ENCODE measurements at places on chromosomes 2 and 18.

- no peak for DNase-seq
Observed at GRCh38 chr2:126253669-126254068, 402.3 kb upstream of the GYPC start.

- no peak for DNase-seq
Observed at GRCh38 chr2:191631754-191632153, 46.2 kb upstream of the NABP1 start.

- no peak for DNase-seq
Observed at GRCh38 chr2:20509301-20509769, 62.5 kb downstream of the RHOB start.

- DNase-seq = no peak
Observed at GRCh38 chr2:25655316-25655715, 18.1 kb downstream of the DTNB start.

- no peak for DNase-seq
Observed at GRCh38 chr2:135225781-135226180, 173.7 kb downstream of the RAB3GAP1 start.

- DNase-seq = no peak
Observed at GRCh38 chr2:20400306-20400705, 46.6 kb upstream of the RHOB start.

DNA sequence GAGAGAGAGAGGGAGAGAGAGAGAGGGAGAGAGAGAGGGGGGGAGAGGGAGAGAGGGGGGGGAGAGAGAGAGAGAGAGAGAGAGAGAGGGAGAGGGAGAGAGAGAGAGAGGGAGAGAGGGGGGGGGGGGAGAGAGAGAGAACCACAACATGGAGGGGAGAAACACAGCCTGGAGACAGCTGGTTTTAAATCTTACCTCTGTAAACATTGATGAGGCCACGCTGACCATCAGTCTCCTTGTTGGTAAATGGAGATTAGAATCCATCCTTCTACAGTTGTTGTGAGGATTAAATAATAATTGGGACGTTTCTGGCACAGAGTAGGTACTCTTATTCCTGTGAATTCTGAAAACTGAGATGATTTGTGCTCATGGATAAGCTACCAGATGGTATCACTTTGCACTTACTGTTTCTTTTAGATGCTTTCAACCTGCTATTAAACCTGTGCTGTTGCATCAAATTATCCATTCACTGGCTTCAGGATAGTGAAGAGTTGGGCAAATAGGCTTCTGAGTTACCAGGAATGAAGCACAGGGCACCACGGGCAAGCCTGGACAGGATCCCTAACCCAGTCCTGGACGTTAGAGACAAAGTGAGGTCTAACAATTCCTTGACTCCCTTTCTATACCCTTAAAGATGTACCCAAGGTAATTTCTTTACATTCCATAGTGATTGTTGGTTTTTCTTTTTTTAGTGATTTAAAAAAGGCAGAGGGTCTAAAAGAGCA, 318.1 kb downstream of the ZNF521 start:
- no peak for DNase-seq

GRCh38 chr2:24913911-24914310, 6.1 kb downstream of the ADCY3 start:
- no peak for DNase-seq

DNA sequence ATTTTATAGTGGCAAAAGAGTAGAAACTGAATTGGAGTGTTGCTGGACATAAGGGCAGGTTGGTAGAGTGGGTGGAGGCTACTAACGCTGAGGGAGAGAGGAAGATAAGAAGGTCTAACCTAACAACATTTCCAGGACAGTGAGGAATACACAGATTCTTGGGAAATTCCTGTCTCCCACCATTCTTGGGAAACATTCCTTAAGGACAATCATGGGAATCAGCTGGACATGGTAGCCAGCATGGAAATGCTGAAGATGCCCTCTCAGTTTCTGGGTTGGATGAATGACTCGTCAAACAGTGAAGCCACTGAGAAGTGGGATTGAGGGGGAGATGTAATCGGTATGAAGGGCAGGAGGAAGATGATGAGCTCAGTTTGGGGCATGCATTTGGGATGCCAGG, 265.4 kb downstream of the AFF3 start:
- DNase-seq = no peak

GRCh38 chr18:3693410-3693809, 243.4 kb downstream of the TGIF1 start:
- no peak for DNase-seq

GRCh38 chr2:128809880-128810279, 491.2 kb upstream of the HS6ST1 start:
- no peak for DNase-seq

DNA sequence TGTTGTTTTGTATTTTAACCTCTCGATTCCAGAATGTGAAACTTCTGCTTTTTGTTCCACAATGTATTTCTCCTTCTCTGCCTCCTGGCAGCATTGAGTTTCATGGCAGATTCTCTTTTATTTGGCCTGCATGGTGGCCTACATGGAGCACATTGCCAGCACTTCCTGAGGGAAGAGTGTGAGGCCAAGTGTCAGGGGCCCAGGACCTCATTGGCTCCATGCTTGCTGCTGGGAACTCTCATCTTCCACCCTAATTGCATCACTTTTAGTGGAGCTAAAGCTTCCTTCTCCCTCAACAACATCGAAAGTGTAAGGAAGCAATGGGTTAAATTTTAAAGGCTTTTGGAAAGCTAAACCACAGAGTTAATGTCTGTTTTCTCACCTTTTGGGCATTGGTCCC, 9.5 kb downstream of the TRIB2 start:
- DNase-seq = no peak

DNA sequence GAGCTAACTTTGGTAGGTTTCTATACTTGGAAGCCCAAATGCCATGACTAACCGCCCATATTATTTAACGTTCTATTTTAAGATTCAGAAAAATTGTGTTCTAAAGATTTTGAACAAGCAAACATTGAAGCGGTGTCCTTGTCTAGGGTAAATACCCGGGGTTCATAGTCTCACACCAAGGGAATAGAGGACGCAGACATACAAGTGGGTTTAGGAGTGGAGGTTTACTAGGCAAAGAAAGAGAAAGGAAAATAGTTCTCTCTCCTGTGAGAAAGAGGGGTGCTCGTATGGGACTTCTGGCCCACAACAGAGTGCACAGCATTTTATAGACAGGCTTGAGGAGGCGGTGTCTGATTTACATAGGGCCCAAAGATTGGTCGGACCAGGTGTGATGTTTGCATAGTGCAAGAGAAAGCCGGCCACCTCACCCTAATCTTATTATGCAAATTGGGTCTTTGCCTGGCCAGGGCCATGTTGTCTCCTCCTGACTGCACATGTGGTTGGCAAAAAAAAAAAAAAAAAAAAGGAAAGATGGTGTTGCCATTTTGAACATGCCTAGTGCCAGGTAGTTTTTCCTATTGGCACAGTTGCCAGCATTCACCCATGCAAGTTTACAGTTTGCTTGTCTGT, 1062.6 kb downstream of the LRP1B start:
- DNase-seq = no peak

- DNase-seq = no peak
Observed at GRCh38 chr2:18133310-18133709, 254.8 kb downstream of the KCNS3 start.

GRCh38 chr2:63737081-63737751, 104.5 kb upstream of the UGP2 start:
- peak; percentile 39 for DNase-seq

DNA sequence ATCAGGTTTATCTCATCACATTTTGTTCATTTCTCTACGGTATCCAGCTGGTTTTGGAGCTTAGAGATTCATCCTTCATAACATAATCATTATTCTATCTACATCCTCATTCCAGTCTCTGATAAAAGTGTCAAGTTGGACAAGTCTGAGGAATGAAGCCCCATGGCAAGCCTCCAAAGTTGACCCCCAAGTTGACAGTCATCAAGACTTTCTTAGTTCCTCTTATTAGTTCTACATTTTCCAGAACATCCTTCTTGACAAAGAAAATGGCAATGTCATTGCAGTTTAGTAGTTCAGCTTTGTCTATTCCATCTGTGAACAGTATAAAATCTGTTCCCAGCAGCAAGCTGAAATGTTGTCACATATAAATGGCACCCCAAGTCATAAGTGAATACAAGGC, 4.5 kb upstream of the TMSB10 start:
- no peak for DNase-seq

DNA sequence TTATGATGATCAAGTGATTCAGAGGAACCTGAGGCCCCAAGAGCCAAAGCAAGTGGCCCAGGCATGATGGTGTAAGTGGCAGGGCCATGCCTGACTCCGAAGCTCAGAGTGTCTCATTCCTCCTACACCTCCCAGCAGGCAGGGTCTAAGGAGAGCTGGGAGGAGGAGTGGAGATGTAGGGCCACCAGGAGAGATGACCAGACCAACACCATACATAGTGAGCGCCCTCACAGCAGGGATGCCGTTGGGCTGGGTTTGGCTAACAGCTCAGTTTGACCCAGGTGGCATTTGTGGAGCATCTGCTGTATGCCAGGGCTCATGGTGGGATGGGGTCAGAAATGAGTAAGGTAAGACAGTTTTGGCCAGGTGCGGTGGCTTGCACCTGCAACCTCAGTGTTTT, 80.7 kb downstream of the MARCO start:
- DNase-seq = no peak

- DNase-seq = no peak
Observed at GRCh38 chr2:6181926-6182325, 489.7 kb downstream of the SOX11 start.

DNA sequence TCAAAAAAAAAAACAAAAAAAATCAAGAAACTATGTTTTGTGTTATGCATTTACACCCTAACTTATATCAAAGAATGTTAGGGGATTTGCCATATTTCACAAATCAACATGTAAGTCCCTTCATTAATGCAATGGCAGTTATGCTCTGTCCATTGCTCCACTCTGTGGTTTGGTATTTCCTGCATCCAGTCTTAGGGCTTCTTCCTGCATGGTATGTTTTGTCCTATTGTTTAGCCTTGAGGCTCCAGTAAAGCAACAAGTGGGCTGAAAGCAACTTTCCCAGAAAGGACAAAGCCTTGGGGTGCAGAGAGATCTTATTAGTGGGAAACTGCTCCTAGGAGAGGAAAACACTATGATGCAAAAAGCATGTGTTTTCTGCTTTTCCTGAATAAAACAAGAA, 474.1 kb downstream of the IRS1 start:
- DNase-seq = no peak

DNA sequence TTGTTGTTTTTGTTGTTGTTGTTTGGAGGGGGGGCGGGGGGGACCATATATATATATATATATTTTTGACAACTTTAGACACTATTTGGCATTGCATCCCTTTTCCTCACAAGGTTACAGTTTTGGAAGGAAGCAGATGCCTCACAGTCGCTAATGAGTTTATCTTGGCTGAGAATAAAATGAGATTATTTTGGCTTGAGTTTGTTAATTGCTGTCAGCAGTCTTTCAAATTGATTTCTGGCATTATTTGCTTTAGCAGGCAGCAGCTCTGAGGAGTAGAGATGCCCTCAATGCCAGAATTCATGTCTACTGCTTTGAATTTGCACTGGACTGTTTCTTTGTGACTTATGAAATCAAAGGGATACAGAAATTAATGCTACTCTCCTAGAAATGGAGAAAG, 595.2 kb upstream of the HNMT start:
- DNase-seq = no peak

- no peak for DNase-seq
Observed at GRCh38 chr2:10894264-10894935, 17.3 kb upstream of the KCNF1 start.

- DNase-seq = peak; percentile 59
Observed at GRCh38 chr2:158953454-158953853, 15.0 kb upstream of the TANC1 start.

DNA sequence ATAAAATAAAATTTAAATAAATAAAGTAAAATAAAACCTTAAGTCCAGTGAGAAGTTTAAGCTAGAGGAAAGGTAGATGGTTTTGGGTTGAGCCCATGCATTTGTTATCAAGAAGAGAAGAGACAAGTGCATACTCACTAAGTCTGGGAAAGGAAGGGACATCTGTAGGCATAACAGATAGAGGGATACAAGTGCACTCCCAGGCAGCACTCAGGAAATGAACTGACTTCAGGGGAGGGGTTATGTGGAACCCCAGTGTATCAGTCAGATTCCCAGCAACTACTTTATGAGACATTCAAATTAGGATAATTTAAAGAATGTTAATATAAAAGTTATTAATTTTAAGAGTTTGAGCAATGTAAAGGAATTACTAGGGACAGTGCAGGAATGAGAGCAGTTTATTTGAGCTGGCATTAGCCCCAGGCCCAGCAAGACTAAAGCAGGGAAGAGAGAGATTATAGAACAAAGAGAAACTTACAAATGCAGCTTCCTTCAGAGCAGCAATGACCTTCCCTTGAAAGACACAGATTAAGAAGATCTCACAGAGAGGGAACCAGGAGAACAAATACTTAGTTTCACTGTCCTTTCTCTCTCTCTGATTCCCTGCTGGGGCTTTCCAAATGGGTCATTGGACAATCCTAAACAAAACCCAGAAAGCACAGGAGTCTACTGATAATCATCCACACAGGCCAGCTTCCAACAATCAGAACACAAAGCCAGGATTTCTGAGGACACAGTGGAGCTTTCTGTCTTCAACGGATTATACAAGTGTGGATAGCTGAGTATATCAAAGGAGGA, 109.7 kb downstream of the ERBB4 start:
- DNase-seq = no peak

GRCh38 chr2:14779252-14779651, 146.7 kb downstream of the LRATD1 start:
- no peak for DNase-seq

GRCh38 chr2:9282128-9283112, 75.8 kb downstream of the ASAP2 start:
- DNase-seq = no peak
